ENCODE measurements at places on chromosomes 1 and 21. TPM values are rescaled to one million over a fixed set of nuclear protein-coding genes. Genes with fewer than 3 reads are reported as not detected.

The KLHDC8A gene
- 1.7 TPM for total RNA-seq

The UBE2J2 gene
- 41.5 TPM for total RNA-seq

The OR10Z1 gene
- total RNA-seq, result not detected

The NBL1 gene
- 138 TPM for total RNA-seq

Data from upper lobe of left lung (tissue), 6 donors.